ENCODE measurements at places on chromosomes 11 and 22. TPM values are rescaled to one million over a fixed set of nuclear protein-coding genes. Genes with fewer than 3 reads are reported as not detected.

The C11orf16 gene
- total RNA-seq: not detected

The UCP2 gene
- total RNA-seq: 142 TPM

The VPREB1 gene
- total RNA-seq: not detected

The YPEL4 gene
- total RNA-seq: 2.3 TPM

The HBD gene
- total RNA-seq: not detected

GRCh38 chr11:44868021-44868420 is 82.7 kb downstream of the TP53I11 start:
- no peaks in the 10 kb centered on the region for H3K36me3 ChIP-seq
- no peaks in the 10 kb centered on the region for H3K27me3 ChIP-seq
- no peak overlapping the region for H3K4me3 ChIP-seq
- DNase-seq: no peak
- no peaks in the 10 kb centered on the region for H3K4me1 ChIP-seq

DNA sequence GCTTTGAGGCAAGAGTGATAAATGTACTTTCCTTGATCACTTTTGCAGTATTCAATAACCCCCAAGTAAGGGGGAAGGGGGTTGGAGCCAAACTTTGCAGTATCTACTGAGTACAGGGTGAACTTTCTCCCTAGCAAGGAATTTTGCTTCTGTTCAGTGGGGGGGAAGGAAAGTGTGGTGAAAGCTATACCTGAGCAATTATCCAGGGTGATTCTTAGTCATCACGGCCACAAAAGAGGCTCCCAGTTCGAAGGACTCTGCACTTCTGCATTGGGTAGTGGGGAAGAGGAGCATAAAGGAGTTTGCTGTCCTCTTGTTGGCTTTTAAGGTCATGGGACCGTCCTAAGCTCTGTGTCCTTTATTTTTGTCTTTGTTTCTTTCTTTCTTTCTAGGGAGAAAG is 346.5 kb upstream of the SYN3 start:
- H3K4me3 ChIP-seq: no peak overlapping the region
- no peaks in the 10 kb centered on the region for H3K27me3 ChIP-seq
- no peak for DNase-seq
- H3K4me1 ChIP-seq: no peaks in the 10 kb centered on the region
- no peaks in the 10 kb centered on the region for H3K36me3 ChIP-seq

GRCh38 chr11:8384199-8384821 is 120.6 kb upstream of the LMO1 start:
- no peaks in the 10 kb centered on the region for H3K4me1 ChIP-seq
- H3K36me3 ChIP-seq: no peaks in the 10 kb centered on the region

GRCh38 chr22:37806409-37807333 is 1.1 kb upstream of the GCAT start:
- peak overlapping the region; percentile 67 for H3K27ac ChIP-seq
- H3K4me1 ChIP-seq: peaks cover 69% of the 10 kb centered on the region

DNA sequence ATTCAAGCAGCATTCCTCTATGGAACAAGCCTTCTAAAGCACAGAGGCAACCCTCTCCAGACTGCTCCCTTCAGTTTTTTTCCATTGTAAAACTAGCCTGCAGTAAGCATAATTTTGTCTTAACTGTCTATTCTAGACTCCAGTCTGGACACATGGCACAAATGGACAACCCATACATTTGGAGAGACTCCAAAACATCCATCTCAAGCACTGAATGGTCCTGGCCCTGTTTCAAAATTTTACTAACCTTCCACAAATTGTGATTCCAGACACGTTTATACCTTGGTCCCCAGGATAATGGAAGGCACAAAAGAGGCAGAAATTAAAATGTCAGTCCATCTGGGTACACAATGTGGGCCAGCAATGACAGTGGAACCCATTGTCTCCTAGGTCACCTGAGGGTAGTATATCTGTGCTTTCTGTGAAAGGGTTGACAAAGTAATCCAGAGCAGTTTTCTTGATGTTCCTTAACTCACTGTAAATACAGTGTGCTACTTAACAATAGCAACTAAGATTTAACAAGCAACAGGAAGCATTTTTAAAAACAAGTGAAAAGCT is 16.2 kb upstream of the SESN3 start:
- H3K4me1 ChIP-seq: no peaks in the 10 kb centered on the region
- DNase-seq: no peak
- H3K27ac ChIP-seq: no peak overlapping the region
- no peak overlapping the region for H3K4me3 ChIP-seq
- no peaks in the 10 kb centered on the region for H3K27me3 ChIP-seq

GRCh38 chr11:46555267-46556054 is 38.4 kb downstream of the AMBRA1 start:
- no peak overlapping the region for H3K4me3 ChIP-seq
- no peak for DNase-seq
- no peaks in the 10 kb centered on the region for H3K27me3 ChIP-seq
- no peaks in the 10 kb centered on the region for H3K36me3 ChIP-seq

DNA sequence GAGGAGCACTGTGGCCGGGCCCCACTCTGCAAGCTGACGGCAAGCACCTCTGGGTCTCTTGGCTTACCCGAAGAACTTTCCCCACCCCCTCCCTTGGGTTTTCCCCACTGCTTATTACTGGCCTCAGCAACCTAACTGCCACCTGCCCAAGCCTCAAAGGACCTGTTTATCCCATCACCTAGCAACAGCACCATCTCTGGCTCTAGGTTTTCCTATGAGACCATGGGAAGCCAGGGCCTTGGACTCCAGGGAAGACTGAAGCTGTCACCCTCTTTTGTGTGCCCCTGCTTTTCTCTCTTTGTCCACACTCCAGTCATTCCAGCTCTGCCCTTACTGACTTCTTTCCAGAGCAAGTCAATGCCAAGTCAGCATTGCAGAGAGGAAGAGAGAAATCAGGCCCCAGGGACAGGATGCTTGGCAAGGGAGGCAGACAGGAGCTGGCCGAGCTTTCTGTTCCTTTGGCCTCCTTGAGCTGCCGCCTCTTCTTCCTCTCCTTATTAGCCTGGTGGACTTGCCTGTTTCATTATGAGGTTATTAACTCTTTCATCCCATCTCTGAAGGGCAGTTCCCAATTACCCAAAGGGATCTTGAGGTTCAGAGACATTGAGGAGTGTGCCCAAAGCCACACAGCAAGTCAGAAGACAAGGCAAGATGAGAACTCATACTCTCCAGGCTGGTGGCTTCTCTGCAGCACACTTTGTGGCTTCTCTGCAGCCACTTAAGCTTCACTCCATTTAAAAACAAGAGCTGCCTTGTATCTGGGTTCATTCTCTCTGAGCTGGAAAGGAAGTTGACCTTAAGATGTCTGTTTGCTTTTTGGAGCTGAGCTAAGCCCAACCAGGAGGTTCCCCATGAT is at the start of gene SMIM35:
Gene SMIM35, minus strand, starts transcription at position 51 of the 856 bp plus-strand sequence. CDS start 206 bp downstream, outside the sequence.
- H3K36me3 ChIP-seq: no peaks in the 10 kb centered on the region
- no peak within 1 kb of the TSS for H3K27ac ChIP-seq
- H3K4me3 ChIP-seq: no peak within 1 kb of the TSS
- DNase-seq: no peak
- no peaks in the 10 kb centered on the region for H3K27me3 ChIP-seq
- H3K4me1 ChIP-seq: peaks cover 15% of the 10 kb centered on the region

- no peak for DNase-seq
- H3K4me1 ChIP-seq: peaks cover 12% of the 10 kb centered on the region
- H3K27me3 ChIP-seq: no peaks in the 10 kb centered on the region
- no peak within 1 kb of the TSS for H3K27ac ChIP-seq
- H3K4me3 ChIP-seq: peak within 1 kb of the TSS; percentile 33
These were observed at the start of gene INPP5J for GRCh38 chr22:31122532-31123291. Gene INPP5J (plus strand): TSS chr22:31122966. CDS start chr22:31123015, 49 bp downstream.

- H3K27me3 ChIP-seq: no peaks in the 10 kb centered on the region
- no peak overlapping the region for H3K27ac ChIP-seq
- no peak overlapping the region for H3K4me3 ChIP-seq
- DNase-seq: no peak
- H3K4me1 ChIP-seq: no peaks in the 10 kb centered on the region
These were observed 309.7 kb upstream of the PLET1 start for GRCh38 chr11:112570333-112570732.

GRCh38 chr11:45146072-45147016 is at the start of gene PRDM11:
Gene PRDM11 (plus strand): TSS chr11:45146639. CDS start chr11:45181767, 35,128 bp downstream.
- H3K27me3 ChIP-seq: no peaks in the 10 kb centered on the region
- peak within 1 kb of the TSS; percentile 95 for H3K27ac ChIP-seq
- no peaks in the 10 kb centered on the region for H3K36me3 ChIP-seq
- H3K4me3 ChIP-seq: peak within 1 kb of the TSS; percentile 79

GRCh38 chr11:44565953-44566949 is 788 bp downstream of the CD82 start:
- no peaks in the 10 kb centered on the region for H3K36me3 ChIP-seq
- H3K27me3 ChIP-seq: no peaks in the 10 kb centered on the region
- H3K4me3 ChIP-seq: peak overlapping the region; percentile 64
- H3K27ac ChIP-seq: peak overlapping the region; percentile 96

DNA sequence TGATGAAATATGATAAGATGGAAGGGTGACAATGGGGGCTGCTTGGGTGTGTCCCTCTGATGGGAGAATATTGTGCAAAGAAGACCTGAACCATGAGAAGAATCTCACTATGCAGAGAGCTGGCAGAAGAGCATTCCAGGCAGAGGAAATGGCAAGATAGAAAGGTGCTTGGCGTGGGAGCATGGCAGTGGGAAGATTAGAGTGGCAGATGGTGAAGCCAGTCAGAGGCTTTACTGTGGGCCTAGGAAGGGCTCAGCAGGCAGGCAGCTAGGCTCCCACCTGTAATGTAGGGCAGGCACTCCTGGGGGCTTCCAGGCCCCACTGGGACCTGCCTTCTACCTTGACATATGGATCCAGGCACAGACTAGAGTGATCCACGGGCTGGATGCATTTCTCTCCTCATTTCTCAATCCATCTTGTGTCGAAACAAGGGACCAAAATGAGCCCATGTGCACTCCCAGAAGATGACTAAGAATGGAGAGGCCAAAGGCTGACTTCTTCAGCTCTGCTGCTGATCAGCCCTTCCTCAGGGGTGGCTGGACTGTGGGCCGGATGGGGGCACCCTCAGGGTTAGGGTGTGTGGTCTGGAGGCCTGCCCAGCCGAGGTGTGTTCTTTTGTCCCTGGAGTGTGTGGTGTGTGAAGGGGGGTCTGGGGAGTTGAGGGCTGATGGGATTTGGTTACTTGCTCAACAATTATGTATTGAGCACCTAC is 88.3 kb downstream of the TSPAN18 start:
- H3K36me3 ChIP-seq: no peaks in the 10 kb centered on the region
- H3K4me3 ChIP-seq: no peak overlapping the region
- no peaks in the 10 kb centered on the region for H3K27me3 ChIP-seq
- no peak for DNase-seq

DNA sequence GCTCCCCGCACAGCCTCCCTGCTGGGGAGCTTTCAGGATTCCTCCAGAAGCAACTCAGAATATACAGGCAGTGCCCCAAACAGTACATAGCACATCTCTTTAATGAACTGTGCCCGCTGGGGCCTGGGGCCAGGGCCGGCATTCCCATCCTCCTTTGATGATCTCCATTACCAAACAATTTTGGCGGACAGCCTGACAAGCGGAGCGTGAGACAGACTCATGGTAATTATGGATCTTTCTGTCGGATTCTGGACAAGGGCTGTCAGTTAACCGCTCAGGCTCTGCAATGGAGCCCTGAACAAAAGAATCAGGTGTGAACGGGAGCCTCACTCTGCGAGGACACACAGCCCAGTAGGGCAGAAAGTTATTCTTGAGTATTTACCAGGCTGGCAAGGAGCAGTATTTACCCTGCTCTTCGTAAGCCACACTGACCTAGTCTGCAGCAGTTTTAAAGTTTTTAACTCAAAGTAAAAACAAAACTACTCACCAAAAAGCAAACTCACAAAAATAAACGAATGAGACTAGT is 174.0 kb downstream of the TBC1D22A start:
- H3K36me3 ChIP-seq: no peaks in the 10 kb centered on the region
- H3K4me3 ChIP-seq: no peak overlapping the region
- no peak overlapping the region for H3K27ac ChIP-seq
- DNase-seq: no peak

- H3K36me3 ChIP-seq: peaks cover 58% of the 10 kb centered on the region
- no peaks in the 10 kb centered on the region for H3K27me3 ChIP-seq
- H3K4me3 ChIP-seq: no peak overlapping the region
- peaks cover 24% of the 10 kb centered on the region for H3K4me1 ChIP-seq
These were observed 130.3 kb downstream of the MICAL2 start for GRCh38 chr11:12240677-12241076.

DNA sequence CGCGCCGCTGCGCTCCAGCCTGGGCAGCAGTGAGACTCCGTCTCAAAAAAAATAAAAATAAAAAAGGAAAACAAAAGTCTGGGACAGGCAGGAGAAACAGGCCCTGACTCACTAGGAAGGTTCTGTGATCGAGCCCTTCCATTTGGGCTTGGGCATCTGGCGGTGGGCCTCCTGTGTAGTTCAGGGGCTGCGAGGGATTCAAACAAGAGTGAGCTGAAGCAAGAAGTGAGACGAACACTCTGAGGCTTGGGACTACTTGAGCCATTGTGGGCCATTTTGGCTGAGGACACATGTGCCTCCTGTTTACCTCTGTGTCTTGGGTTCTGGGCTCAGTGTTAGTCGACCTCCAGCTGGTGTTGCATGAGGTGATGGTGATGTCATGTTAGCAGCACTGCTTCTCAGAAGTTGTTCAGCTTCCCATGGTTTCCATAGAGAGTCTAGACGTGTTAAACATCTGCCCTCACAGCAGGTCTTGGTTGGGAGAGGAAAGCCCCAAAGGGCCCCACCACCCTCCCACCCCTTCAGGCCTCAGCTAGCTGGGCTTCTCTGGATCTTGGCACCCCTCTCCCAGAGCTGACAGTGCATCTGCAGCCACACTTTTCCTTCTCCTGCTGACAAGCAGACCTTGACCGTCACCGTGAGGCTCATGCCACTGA is 57.8 kb downstream of the MED15 start:
- H3K27me3 ChIP-seq: no peaks in the 10 kb centered on the region
- H3K4me3 ChIP-seq: no peak overlapping the region
- peaks cover 90% of the 10 kb centered on the region for H3K36me3 ChIP-seq
- H3K27ac ChIP-seq: peak overlapping the region; percentile 26
- no peak for DNase-seq

DNA sequence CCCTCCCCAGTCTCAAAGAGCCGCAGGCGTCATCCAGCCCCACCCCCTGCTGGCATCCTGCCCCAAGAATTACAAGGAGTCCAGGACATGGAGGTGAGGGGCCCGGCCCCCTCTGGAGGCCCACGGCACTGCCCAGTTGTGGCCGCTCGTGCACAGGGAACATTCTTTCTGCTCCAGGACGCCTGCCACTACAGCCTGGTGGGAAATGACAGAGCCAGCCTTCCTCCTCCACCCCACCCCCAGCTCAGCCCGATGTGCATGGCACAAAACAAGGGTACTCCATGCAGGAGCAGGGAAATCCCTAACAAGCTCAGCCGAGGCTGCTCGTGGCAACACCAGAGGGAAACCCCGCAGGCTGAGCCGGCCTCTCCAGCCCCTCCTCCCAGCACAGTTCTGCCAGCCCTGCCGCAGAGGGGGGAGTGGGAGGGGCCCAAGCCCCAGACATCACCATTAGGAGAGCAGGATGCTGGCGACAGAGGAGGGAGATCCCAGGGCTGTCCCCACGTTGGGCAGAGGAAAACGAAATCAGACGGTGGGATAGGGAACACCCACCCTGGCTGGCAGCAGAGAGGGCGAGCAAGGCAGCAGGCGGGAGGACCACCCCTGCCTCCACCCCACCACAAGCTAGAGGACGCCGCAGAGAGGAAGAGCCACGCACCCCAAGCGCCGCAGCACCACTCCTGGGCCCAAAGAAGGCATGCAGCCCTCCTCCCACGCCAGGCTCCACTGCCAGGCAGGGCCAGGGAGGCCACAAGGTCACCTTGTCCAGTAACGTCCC is 10.0 kb downstream of the IGSF9B start:
- H3K36me3 ChIP-seq: no peaks in the 10 kb centered on the region
- no peak for DNase-seq
- H3K27ac ChIP-seq: no peak overlapping the region

GRCh38 chr22:30868663-30869385 is 99.8 kb downstream of the MORC2 start:
- no peaks in the 10 kb centered on the region for H3K36me3 ChIP-seq
- H3K27me3 ChIP-seq: no peaks in the 10 kb centered on the region
- H3K4me3 ChIP-seq: no peak overlapping the region

Data from left lung (tissue), 14 donors.